Glutamatergic neuron (in vitro differentiated cells): ENCODE measurements at places on chromosomes 16 and 17.

DNA sequence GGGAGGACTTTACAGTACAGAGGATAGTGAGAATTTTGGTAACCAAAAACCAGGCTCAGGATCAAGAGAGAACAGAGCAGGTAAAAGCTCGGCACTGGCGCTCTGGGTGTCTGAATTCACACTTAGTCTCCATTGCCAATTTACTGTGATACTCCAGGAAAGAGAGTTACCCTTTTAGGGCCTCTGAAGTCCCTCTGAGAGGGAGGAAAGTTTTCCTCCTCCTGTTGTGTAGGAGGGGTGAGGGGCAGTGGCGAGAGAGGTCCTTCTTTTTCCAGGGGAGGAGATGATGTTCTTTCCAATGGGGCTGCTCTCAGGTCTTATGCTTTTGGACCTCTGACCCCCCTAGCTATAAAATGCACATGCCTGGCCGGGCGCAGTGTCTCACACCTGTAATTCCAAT lies 5.4 kb upstream of the TNS4 start:
- no peak for DNase-seq

DNA sequence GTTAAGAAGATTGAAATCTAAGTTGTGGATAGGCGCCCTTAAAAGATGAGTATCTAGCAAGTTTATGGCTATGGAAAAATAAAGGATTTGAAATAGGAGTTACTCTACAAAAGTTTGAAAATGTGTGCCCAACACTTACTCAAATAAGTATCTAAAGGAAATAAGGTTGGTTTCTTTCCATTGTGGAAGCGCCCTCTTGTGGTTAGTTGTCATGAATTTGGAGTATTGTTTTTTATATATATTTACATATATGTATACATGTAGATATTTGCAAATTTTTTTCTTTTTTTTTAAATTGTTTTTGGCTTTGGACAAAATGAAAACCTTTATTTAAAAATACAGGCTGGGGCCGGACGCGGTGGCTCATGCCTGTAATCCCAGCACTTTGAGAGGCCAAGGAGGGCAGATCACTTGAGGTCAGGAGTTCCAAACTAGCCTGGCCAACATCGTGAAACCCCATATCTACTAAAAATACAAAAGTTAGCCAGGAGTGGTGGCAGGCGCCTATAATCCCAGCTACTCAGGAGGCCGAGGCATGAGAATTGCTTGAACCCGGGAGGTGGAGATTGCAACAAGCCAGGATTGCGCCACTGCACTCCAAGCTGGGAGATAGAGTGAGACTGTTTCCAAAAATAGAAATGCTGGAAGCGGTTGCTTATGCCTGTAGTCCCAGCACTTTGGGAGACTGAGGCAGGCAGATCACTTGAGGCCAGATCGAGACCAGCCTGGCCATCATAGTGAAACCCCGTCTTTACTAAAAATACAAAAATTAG lies 24.0 kb upstream of the VPS4A start:
- no peak for DNase-seq

GRCh38 chr17:67615011-67615561 lies 102.7 kb upstream of the NOL11 start:
- DNase-seq = peak; percentile 56

- DNase-seq = no peak
Observed at GRCh38 chr16:84609563-84610177, 8.2 kb downstream of the COTL1 start.

GRCh38 chr17:39810939-39811728 lies 53.0 kb downstream of the IKZF3 start:
- no peak for DNase-seq

GRCh38 chr16:79229361-79229760 lies 371.2 kb downstream of the MAF start:
- DNase-seq = no peak

DNA sequence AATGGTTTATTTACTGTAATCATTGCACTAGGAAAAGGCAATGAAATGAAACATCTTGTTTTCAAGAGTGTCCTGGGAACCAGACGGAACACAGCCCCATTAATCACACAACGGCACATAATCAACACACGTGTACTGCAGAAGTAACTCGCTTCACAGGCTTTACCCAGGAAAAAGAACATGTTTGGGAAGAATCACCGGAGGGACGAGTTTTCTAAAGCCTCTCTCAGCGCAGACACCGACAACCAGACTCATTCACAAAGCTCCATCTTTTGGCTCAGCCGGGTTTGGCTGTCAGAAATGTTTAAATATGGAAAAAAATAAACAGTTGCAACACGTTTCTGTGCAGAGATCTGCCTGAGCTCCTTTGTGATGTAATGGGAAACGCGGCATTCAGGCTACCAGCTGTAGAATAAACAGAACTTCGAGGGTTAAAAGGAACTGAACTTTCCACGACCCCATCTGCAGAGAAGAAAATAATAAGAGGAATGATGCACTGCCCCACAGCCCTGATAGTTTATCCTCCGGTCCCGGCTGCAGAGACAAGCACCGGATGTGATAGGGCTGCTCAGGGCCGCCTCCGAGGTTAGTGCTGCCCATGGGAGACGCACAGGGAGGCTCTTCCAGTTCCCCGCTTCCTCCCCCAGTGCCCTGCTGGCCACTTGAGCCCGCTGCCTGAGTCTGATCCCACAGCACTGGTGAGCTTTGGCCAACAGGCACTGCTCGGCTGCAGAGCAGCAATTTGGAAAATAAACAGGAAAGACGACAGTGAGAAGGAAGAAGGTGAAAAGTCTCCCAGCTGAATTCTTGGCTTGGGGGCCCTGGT lies 119.8 kb downstream of the HIC1 start:
- DNase-seq = no peak

DNA sequence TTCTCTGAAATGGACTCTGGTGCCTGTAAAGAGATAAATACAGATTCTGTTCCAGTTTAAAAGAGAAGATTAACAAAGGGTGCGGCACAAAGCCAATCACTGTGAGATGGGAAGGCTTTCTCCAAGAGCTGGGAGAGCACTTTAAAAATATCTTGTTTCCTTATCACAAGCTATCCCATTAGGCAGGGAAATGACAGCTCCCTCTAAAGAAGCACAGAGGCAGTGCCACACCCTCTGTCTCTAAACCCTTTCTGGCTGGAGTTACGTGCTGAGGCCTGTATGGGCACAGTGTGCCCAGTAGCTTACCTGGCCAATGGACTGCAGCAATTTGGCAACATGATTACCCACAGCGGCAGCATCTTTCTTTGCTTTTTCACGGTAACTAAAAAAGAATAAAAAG lies 9.0 kb upstream of the TERB1 start:
- no peak for DNase-seq

GRCh38 chr17:55330344-55330933 lies 65.7 kb downstream of the HLF start:
- no peak for DNase-seq

- no peak for DNase-seq
Observed at GRCh38 chr17:64503821-64504768, 2.0 kb downstream of the DDX5 start.

DNA sequence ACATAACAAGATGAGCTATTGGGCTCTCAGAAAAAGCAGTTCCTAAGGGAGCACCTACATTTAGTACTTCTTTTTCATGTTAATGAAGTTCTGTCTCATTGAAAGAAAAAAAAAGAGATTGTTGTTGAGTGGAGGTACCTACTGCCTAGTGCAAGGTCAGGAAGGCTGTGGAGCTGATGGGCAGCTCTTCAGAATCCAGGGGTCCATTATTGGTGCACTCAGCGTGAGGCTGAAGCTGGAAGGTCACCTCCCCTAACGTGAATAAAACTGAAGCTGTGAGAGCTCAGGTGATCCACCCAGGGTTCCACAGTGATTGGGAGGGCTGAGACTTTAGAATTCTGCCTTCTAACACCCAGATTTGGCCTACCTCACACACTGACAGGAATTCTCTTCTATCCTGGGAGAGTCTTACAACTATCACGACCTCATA lies 153.9 kb upstream of the TBX2 start:
- DNase-seq = no peak

DNA sequence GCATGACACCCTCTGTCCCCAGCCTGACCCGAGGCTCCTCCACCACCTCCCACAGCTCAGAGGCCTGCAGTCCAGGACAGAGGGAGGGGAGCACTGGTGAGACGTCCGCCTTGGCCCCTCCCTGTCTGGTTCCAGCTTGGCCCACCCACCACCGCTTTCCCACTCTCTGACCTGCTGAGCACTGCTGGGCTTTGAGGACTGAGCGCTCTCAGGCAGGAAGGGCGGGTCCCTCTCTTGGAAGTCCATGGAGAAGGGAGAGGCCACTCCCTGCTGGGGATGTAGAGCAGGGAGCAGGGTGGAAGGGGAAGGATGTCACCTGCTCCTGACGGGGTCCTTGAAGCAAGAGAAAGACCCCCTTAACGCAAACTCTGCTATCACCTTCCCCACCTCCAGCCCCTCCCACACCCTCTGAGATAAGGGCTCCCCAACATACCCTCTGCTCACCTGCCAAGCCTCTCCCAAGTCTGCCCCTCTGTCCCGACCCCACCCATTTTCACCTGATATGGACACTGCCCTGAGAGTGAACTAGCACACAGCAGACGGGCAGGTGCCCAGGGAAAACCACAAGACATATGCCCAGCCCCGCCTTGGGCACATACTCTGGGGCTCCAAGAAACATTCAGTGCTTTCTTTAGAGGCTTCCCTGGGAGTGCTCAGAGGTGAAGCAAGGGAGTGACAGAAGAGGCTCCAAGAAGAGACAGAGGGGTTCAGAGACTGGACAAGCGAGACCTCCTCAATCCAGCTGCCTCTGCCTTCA lies 1.4 kb downstream of the OSBPL7 start:
- DNase-seq = peak; percentile 15

- no peak for DNase-seq
Observed at GRCh38 chr16:61969077-61969382, 67.2 kb downstream of the CDH8 start.
